ENCODE measurements at places on chromosomes 7 and 10. TPM values are rescaled to one million over a fixed set of nuclear protein-coding genes. Genes with fewer than 3 reads are reported as not detected.

ARHGAP22 gene
- 24.8 TPM for total RNA-seq

SGPL1 gene
- 15.0 TPM for total RNA-seq

NPC1L1 gene
- 0.85 TPM for total RNA-seq

PRSS37 gene
- total RNA-seq, result not detected

NRG3 gene
- total RNA-seq, result 0.41 TPM

GALNT11 gene
- 30.1 TPM for total RNA-seq

RBP3 gene
- total RNA-seq, result not detected

TMEM270 gene
- total RNA-seq, result not detected

LRRD1 gene
- 0.81 TPM for total RNA-seq

GOLGA7B gene
- 0.07 TPM for total RNA-seq

SNCG gene
- total RNA-seq, result 167 TPM

ABCA13 gene
- not detected for total RNA-seq

GIMAP2 gene
- total RNA-seq, result 5.9 TPM

ZNF800 gene
- 45.9 TPM for total RNA-seq

CRPPA gene
- total RNA-seq, result 1.4 TPM

ZDHHC6 gene
- 23.6 TPM for total RNA-seq

Data from thoracic aorta (tissue), 2 donors.